ENCODE measurements at places on chromosomes 16 and 17.

DNA sequence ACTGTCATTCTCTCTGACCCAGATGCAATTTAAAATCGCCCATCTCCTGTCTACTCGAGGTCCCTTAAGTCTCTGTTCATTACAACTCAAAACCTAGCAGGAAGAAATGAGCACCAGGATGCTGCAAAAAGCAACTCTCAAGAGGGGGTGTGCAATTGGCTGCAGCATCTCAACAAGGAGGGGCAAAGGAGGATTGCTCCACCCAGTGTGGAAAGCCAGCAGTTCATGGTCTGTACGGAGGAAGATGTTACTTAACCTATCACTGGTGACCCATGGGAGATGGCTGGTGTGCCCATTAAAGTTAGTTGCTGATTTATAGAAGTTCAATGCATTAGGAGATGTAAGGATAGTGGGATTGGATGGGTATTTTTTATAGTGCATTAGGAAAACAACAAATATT, 147.4 kb downstream of the CDK5R1 start:
- no peak for DNase-seq

GRCh38 chr17:49634485-49634860, 43.4 kb downstream of the SPOP start:
- no peak for DNase-seq

GRCh38 chr16:61926766-61927165, 109.5 kb downstream of the CDH8 start:
- no peak for DNase-seq

DNA sequence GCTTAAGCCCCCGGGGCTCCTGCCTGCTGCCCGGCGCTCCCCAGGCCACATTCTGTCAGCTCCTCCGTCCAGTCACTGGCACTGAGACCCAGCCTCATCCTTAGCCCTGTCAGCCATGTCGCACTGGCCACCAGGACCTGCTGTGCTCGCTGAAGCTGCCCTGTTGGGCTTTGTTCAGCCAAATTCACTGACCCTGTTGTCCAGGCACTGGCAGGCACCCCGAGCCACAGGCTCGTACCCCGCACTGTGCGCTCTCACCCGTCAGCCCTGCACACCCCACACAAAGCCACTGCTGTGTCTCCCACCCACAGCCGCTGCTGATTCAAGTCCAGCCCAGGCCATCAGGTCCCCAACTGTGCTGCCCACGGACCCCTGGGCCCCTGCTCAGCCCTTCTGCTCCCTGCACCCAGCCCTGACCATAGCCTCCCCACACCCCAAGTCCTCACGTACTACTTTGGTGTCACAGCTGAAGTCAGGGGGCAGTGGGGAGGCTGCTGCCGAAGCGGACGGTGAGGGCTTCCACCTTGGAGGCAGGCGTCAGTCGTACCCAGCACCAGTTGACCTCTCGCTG, 131.5 kb upstream of the CHMP6 start:
- no peak for DNase-seq

GRCh38 chr16:56691885-56692284, 9.6 kb downstream of the MT1X start:
- DNase-seq: no peak

- DNase-seq: no peak
Observed at GRCh38 chr17:68379692-68380677, 77.3 kb downstream of the WIPI1 start.

DNA sequence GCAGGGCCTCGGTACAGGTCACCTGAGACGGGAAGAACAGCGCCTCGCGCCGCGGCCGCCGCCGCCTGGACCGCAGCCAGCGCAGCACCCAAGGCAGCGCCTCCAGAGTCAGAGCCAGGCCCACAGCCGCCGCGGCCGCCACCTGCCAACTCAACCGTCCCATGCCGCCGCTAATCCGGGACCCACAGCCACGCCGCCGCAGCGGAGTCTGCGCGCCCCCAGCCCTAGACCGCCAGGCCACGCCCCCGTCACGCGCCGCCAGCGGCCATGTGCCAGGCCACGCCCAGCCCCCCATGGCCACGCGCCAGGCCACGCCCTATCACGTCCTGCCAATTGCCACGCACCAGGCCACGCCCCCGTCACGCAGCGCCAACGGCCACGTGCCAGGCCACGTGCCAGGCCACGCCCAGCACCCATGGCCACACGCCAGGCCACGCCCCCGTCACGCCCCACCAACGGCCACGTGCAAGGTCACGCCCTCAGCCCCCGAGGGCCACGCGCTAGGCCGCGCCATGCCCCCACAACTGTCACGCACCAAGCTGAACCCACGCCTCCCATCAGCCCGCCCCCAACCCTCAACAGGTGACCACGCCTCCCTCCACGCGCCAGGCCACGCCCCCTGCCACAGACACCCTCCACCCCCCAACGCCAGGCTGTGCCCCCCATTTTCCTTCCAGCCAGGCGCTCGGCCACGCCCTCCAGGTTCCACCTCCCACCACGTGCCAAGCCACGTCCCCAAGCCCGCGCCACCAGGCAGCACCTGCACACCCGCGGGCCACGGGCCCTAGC, at the start of gene PLD6:
TSS of gene PLD6 (minus strand) at position 210 of the 789 bp plus-strand sequence. CDS start at position 163, 47 bp downstream.
- DNase-seq: peak; percentile 87

GRCh38 chr17:80891397-80892018, 100.1 kb upstream of the CHMP6 start:
- DNase-seq: peak; percentile 62

DNA sequence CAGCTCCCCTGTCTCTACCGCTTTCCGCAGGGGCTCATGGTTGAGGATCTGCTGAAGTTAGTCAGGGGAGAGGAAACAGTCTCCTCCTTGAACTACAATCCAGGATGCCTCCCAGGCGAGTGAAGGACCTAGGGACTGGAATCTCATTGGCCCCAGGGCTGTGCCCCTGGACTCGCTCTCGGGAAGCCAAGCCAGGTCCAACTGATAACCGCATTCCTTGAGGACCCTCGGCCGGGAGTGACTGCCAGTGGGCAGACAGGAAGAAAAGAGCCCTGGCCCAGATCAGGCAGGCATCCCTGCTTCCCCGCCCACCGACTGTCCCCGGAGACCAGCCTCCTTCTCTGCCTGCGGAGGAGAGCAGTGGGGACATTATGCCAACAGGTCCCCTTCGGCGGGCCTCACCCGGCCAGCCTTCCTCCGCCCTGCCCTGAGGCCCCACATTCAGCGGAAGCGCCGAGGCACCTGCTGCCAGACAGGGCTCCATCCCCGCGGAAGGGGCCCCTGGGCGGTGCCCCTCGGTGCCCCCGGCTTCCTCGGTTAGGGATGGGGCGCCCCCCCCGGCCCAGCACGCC, 776 bp downstream of the LRRC75A start:
- no peak for DNase-seq

DNA sequence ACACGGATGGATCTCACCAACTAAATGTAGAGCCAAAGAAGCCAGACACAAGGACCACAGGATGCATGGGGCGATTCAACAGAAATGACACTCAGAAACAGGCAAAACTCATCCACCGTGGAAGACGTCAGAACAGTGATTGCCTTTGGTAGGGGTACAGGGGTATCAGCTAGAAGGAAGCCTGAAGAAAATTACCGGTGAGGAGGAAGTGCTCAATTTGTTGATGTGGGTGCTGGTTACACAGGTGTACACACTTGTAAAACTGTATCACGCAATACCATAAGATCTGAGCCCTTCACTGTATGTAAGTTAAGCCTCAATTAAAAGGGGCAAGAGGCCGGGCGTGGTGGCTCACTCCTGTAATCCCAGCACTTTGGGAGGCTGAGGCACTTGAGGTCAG, 226.1 kb downstream of the C16orf78 start:
- no peak for DNase-seq

DNA sequence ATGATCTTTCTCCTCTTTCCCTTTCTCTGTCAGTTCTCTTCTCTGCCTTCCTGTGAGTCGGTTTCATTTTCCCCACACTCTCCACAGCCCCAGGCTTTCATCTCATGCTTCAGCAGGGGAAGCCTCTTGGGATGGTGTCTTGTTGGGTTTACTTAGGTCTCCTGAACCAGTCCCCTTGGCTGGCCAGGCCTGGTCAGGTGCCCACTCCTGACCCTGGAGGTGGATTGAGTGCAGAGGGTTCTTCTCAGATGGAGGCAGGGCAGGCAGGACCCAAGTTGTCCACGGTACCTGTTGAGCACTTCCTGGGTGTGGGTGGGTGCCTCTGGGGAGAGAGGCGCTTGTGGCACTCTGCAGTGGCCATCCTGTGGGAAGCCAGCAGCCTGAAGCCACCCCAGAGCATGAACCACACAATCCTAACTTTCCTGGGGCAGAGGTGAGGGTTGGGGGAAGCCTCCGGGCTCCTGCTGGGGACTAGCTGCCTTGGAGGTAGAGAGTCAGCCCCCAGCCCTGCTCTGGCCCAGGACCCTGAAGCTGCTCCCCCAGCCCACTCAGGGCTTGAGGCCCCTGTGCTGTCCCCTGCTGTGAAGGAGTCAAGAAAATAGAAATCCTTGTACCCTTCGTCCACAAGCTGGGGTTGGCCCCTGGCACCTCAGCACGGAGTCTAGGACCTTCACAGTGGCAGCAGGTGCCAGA, 2.0 kb upstream of the RAP1GAP2 start:
- DNase-seq: no peak

All from stimulated activated CD4-positive, alpha-beta T cell treated with anti-CD3 and anti-CD28 coated beads, Interleukin-15, amount 100 ng/mL, for 1 hour (primary cell).